HCT116 (cell line): ENCODE measurements at places on chromosomes 1 and 21. TPM values are rescaled to one million over a fixed set of nuclear protein-coding genes. Genes with fewer than 3 reads are reported as not detected.

The ZBTB17 gene
- 31.6 TPM for total RNA-seq

- no peaks in the 10 kb centered on the region for H3K4me1 ChIP-seq
- H3K27ac ChIP-seq = no peak overlapping the region
- H3K4me3 ChIP-seq = no peak overlapping the region
- DNase-seq = no peak
- H3K36me3 ChIP-seq = no peaks in the 10 kb centered on the region
- no peaks in the 10 kb centered on the region for H3K27me3 ChIP-seq
Measured at GRCh38 chr21:44989537-44989886, 49.7 kb downstream of the SLX9 start.

GRCh38 chr1:172536256-172536655 lies 3.3 kb downstream of the SUCO start:
- peaks cover 18% of the 10 kb centered on the region for H3K4me1 ChIP-seq
- H3K27me3 ChIP-seq = no peaks in the 10 kb centered on the region
- H3K4me3 ChIP-seq = no peak overlapping the region
- no peaks in the 10 kb centered on the region for H3K36me3 ChIP-seq
- H3K27ac ChIP-seq = no peak overlapping the region
- DNase-seq = no peak

DNA sequence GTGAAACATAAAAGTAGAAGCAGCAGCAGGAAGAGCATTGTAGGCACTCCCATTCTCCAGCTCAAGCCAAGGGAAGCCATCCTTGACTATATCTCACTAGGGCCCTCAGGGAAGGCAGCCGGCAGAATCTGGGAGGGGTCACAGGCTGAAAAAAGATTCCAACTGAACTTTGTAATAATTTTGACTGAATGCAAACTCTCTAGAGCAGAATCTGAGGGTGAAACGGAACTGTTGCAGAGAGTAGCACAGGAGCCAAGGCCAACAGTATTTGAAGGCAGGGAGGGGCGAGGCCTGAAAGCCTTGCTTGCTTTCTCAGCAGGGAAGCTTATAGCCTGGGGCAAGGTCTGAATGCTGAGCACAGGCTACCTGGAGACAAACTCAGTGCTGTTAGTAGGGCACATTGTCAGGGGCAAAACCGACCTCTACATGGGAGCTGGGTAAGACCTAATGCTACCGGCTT lies 180.6 kb downstream of the COL24A1 start:
- no peak overlapping the region for H3K4me3 ChIP-seq
- H3K27me3 ChIP-seq = no peaks in the 10 kb centered on the region
- DNase-seq = no peak
- no peaks in the 10 kb centered on the region for H3K4me1 ChIP-seq
- H3K36me3 ChIP-seq = no peaks in the 10 kb centered on the region

The PDC gene
- not detected for total RNA-seq

The SLC16A4 gene
- total RNA-seq = 0.20 TPM

The ACTL8 gene
- 0.69 TPM for total RNA-seq

The SH2D1B gene
- 0.12 TPM for total RNA-seq

DNA sequence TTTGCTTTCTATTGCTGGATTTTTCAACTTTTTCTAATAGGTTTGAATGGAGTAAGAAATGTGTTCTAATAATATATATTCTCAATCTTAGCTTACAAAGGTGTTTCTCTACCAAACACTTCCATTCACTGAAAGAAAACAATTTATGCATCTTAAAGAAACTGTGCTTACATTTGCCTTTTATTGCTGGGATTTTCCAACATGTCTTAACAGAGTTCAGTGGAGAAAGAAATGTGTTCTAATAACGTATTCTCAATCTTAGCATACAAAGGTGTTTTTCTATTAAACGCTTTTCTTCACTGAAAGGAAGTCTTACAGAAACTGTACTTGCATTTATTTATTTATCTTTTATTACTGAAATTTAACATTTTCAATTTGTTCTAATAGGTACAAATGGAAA lies 5.6 kb downstream of the CD53 start:
- DNase-seq = no peak
- H3K36me3 ChIP-seq = no peaks in the 10 kb centered on the region
- H3K4me3 ChIP-seq = no peak overlapping the region
- H3K27me3 ChIP-seq = no peaks in the 10 kb centered on the region; the same call in 1 of the 2 replicates
- no peak overlapping the region for H3K27ac ChIP-seq

The C1orf210 gene
- total RNA-seq = 7.6 TPM

DNA sequence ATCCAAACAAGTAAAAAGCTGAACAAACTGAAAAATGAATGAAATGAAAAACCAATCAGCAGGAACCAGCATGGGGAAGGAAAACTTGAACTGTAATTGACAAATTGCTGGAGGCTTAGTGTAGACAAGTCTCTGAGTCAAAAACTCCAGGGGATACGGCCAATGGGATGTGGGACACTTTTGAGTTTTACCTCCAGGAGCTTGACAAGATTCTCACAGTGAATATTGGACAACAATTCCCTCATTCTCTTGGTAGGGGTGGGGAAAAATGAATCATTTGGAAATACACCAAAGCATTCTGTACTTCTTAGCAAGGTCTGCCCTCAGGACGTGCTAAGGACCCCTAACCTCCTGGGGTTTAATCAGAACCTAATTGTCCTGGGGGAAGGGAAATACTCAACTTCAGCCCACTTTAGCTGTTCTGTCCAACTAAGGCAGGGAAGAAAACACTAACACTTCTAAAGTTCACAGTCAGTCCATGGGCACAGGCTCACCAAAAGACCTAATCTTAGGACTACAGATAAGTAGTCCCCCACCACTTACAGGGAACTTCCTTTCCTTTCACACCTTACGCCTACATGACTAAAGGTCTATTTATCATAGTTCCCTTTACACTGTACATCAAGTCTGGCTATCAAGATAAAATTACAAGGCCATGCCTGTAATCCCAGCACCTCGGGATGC lies 60.7 kb upstream of the CDC42BPA start:
- no peak overlapping the region for H3K4me3 ChIP-seq
- H3K27ac ChIP-seq = no peak overlapping the region
- no peak for DNase-seq
- H3K36me3 ChIP-seq = no peaks in the 10 kb centered on the region
- peaks cover 20% of the 10 kb centered on the region; the same call in 1 of the 2 replicates for H3K4me1 ChIP-seq

GRCh38 chr21:16605597-16605996 lies 875.8 kb downstream of the USP25 start:
- no peak overlapping the region for H3K4me3 ChIP-seq
- H3K27ac ChIP-seq = no peak overlapping the region
- no peaks in the 10 kb centered on the region for H3K27me3 ChIP-seq
- H3K36me3 ChIP-seq = no peaks in the 10 kb centered on the region
- DNase-seq = no peak
- H3K4me1 ChIP-seq = no peaks in the 10 kb centered on the region

DNA sequence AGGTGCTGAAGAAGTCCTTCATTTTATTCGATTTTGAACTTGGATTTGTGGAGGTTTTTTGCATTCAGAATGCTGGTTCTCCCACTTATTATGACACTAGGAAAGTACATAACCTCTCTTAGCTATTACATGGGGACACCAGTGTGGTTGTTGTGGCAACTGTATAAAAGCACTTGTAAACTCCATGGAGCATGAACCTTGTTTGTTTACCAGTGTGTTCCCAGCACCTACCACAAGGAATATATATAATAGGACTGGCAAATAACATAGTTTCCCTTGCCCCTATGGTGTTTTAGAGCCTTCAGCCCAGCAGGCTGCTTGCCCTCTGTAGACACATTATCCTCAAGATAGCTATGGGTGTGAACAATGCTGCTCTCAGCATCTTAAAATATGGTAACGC lies 43.1 kb downstream of the RASSF5 start:
- H3K27ac ChIP-seq = no peak overlapping the region
- no peak for DNase-seq
- no peaks in the 10 kb centered on the region for H3K4me1 ChIP-seq
- H3K4me3 ChIP-seq = no peak overlapping the region
- no peaks in the 10 kb centered on the region for H3K36me3 ChIP-seq

DNA sequence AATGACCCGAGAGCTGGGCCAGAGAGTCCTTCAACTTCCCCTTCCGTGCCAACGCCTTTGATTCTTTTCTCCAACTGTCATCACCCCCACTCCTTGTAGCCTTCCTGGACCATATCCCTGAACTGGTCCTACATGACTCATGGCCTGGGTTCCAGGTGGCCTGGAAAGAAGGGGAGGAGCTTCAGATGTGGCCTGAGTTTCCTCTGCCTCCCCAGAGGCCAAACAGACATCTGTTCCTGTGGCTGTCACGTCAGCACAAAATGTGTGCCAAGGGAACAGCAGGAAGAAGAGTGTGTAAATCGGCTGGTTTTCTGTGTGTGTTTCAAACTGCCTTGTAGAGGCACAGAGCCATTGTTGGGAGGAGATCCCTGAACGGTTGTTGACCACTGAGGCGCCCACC lies 24.9 kb upstream of the KIRREL1 start:
- H3K27me3 ChIP-seq = no peaks in the 10 kb centered on the region
- H3K4me1 ChIP-seq = no peaks in the 10 kb centered on the region
- DNase-seq = no peak
- H3K36me3 ChIP-seq = no peaks in the 10 kb centered on the region
